Aorta (tissue), 5 donors: ENCODE measurements at places on chromosomes 2 and 18. TPM values are rescaled to one million over a fixed set of nuclear protein-coding genes. Genes with fewer than 3 reads are reported as not detected.
A peak's percentile ranks its signal among the peaks of the same experiment; 100 is the strongest.

DNA sequence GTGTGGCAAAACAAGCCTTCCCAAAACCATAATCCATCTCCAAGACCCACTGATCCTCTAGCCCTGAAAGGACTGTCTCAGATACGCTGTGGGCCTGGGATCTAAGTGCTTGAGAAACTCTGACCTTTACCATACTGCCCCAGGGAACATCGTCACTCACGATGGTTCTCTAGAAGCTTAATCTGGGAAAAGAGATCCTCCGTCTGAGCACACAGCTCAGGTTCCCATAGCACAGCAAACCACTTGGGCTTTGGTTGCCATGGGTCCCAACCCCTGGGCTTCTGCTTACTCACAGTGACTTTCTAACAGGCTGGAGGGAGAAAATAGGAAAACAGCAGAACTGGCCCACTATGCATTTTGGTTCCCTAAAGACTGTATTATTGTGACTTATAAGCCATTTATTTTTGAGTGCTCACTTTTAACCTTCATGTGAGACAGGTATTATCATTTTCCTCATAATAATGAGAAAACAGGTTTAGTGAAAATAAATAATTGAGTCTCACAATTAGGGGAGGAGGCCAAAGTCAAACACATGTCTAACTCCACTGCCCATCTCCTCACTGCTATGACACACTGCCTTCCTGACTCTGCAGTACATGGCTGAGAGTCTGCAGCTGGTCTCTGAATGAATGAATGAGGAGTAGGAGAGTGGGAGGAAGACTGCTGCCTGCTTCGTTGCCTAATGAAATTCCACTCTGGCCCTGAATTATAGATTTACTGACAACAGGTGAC, 46.7 kb downstream of the REEP1 start:
- no peak for DNase-seq

DNA sequence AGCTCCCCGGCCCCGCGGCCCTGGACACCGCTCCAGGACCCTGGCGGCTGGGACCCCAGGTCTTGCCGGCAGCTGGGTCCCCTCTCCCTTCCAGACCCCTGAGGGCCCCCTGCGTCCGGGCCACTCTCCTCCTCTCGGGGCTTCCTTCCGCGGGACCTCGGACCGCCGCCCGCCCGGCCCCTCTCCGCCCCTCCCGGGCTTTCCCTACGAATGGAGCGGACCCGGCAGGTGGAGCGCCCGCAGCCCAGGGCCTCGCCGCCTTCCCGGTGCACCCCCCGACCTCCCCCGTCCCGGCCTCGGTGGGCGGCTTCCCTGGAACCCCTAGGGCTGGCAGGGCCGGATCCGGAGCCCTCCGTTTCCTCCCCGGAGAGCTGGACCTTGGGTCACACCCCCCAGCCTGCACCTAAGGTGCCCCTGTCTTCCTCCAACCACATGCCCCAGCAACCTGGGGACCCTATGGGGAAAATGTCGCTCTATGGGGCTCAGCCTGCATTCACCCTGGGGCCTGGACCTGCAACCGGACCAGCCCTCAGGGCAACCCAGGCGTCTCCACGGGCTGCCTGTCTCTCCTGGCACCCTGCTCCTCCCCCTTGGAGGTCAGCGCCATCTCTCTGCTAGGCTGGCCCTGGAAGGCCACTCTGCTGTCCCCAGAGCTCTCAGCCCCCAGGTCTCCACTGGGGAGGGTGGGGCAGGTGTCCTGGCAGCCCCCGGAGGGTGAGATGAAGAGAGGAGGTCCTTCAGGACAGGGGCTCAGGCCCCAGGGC, 730 bp downstream of the B3GNT7 start:
- DNase-seq: no peak

- no peak for DNase-seq
Measured at GRCh38 chr2:32427672-32428610, 71.1 kb downstream of the BIRC6 start.

DNA sequence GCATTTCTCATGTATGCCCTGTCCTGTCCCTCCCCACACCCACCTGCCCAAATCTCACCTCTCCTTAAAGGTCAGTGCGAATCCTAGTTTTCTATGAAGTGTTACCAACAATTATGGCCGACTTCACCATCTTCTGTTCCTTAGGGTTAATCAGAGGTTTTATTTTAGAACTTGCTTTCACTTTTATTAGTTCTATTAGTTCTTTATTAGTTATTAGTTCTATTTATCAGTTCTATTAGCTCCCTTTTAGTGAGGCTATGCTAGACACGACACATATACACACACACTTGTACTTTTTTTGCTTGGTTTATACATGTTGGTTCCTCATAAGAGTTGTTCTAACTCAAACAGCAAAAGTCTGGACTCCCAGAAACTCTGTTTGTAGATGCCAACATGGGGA, 176.8 kb upstream of the MSH6 start:
- no peak for DNase-seq

- no peak for DNase-seq
Measured at GRCh38 chr2:108823286-108823685, 36.7 kb downstream of the CCDC138 start.

DNA sequence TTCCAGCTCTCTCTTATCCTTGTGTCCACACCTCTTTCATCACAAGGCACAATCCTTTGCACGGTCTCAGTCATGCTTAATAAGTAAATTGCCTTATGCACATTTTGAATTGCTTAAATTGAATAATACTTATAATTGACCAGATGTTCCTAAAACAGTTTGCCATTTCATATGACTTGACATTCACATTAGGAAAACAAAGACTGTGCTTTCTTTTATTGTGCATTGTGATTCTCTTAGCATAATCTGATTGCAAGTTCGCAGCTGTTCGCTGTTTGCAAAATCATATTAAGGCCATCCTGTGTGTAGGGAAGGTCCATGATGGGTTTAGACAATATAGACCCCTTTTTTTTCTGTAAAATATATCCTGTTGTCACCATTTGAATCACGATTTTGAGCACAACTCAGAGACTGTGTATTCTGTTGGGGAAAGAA, 75.6 kb downstream of the RNF144A start:
- no peak for DNase-seq

DNA sequence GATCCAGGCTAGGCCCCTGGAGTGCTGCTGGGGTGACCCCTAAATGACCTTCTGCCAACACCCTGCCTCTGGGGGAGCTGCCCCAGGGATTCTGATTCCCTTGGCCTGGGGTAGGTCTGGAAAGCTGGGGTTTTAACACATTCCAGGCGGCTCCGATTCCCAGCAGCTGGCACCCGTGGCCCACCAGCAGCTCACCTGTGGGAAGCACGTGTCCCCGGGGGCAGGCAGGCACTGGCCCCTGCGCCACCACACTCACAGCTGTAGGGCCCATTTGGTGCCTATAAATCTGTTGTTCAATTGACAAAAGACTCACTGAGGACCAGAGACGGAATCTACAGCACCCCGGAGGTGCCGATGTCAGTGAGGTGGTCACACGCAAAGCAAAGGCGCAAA, 4.1 kb upstream of the KLHL30 start:
- DNase-seq: peak; percentile 37

REEP1 gene
- total RNA-seq: 12.3 TPM

ALK gene
- total RNA-seq: 0.30 TPM

GRHL1 gene
- total RNA-seq: 2.5 TPM

TIGD1 gene
- total RNA-seq: 2.3 TPM
